ENCODE measurements at places on chromosomes 2 and 18.
A peak's percentile ranks its signal among the peaks of the same experiment; 100 is the strongest.

DNA sequence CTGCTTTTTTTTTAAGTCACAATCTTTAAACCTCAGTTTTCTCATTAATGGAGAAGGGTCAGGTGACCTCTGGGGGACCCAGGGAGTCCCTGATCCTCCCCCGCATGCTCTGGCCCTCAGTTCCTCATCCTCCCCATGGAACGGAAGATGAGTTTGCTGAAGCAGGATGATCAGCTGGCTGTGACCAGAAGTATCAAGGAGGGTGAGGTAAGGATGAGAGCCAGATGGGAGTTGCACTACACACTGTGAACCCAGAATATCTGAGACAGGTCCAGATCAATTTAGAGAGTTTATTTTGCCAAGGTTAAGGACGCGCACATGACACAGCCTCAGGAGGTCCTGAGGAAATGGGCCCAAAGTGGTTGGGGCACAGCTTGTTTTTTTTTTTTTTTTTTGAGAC is 3.8 kb downstream of the CATIP start:
- no peak for DNase-seq

- DNase-seq, result no peak
Measured at GRCh38 chr2:66815886-66816285, 381.0 kb downstream of the MEIS1 start.

DNA sequence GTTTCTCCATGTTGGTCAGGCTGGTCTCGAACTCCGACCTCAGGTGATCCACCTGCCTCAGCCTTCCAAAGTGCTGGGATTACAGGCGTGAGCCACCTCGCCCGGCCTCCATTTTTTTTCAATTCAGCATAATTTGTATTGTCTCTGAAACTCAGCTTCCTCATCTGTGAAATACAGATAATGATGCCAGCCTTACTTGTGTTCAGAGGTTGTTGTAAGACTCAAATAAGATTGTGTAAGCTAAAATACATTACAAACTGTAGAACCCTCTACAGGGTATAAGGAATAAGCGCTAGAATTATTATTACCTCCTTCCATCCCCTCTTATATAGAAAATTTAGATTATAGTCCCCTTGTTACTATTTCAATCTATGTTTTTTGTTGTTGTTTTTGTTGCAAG is 24.8 kb upstream of the STARD7 start:
- DNase-seq, result no peak

- no peak for DNase-seq
Measured at GRCh38 chr2:175619179-175620045, 382.7 kb downstream of the LNPK start.

DNA sequence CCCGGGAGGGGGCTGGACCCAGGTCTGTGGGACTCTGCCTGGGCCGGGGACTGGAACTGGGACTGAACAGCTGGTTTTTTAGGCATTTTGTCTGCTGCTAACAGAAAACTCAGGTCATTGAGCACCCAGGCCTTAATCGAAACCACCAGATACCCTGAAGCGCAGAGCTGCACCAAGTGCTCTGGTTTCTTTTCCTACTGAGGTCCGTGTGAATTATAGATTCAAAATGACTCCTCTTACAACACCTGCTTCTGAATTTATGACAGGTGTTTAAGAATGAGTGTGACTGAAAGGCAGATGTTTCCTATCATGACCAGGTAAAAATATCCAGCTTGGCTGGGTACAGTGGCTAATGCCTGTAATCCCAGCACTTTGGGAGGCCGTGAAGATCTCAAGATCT is 47.8 kb downstream of the TRAPPC12 start:
- DNase-seq, result no peak

- DNase-seq, result no peak
Measured at GRCh38 chr18:23260926-23261590, 125.8 kb downstream of the CABLES1 start.

DNA sequence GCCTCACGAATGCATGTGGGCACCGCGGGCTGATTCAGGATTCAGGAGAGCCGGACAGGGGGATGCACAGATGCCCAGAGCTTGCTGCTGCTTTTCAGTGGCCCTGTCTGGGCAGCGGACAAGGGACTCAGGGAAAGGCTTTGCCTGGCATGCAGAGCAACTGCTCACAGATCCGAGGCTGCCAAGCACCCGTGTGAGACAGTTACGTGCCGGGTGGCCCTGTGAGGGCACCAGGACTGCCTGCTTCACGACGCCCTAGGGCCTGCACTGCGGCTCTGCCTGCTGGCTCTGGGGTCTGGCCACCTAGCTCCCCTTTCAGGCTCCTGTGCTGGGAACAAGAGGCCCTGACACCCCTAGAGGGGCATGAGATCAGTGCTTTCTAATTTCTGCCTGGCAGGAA is 221.4 kb upstream of the PXDN start:
- no peak for DNase-seq

GRCh38 chr18:62105376-62105775 is 81.5 kb downstream of the PIGN start:
- no peak for DNase-seq

GRCh38 chr2:190882856-190883582 is 2.4 kb downstream of the GLS start:
- no peak for DNase-seq

DNA sequence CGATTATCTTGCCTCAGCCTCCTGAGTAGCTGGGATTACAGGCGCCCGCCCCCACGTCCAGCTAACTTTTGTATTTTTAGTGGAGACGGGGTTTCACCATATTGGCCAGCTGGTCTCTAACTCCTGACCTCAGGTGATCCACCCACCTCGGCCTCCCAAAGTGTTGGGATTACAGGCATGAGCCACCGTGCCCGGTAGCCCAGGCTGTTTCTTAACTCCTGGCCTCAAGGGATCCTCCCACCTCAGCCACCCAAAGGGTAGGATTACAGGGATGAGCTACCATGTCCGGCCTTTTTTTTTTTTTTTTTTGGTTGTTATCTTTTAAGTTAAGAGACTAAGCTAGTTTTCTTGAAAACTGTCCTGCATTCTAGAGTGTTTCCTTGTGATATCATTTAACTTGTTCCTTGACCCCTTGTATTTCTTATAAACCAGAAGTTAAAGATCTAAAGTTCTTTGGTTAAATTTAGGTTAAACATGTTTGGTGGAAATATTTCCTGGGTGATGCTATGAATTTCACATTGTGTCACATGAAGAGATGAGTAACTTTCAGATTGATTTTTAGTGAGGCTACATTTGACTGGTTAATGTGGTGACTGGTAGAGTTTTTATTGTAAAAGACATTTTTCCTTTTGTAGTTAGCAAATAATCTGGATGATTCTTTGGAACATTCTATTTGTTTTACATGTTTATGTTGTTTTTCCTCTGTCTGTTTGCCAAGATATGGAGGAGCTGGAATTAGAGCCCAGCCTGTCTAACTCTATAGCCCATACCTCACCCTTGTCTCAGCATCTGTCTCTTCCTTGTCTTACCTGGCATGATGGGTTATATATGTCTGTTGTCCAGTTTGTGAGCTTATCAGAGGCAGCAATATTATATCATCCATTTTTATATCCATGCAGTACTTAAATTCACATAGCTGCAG is 5.2 kb downstream of the NCAPH start:
- DNase-seq, result no peak

DNA sequence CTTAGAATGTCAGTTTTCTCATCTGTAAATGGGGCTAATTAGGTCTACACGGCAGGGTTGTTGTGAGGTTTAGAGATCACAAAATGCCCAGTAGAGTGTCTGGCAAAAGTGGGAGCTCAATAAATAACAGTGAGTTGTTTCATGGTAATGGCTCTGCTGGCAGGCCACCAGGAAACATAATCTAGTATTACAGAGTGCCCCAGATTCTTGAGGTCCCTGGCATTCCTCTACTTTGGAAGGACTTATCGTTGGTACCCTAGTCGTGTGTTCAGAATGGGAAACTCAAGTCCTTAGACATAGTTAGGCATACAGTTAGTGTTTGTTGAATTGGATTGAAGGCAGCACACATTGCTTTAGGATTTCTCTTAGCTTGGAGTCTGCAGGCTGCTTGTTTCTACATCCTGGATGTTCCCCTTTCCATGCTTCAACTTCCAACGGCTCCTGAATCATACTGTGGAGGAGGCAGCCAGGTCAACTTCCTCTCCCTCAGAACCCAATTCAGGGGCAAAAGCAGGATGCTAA is 161.5 kb upstream of the FOSL2 start:
- DNase-seq, result no peak

- no peak for DNase-seq
Measured at GRCh38 chr2:101517758-101518271, 42.9 kb upstream of the RFX8 start.

GRCh38 chr18:53567929-53568574 is 656.4 kb downstream of the MBD2 start:
- no peak for DNase-seq

DNA sequence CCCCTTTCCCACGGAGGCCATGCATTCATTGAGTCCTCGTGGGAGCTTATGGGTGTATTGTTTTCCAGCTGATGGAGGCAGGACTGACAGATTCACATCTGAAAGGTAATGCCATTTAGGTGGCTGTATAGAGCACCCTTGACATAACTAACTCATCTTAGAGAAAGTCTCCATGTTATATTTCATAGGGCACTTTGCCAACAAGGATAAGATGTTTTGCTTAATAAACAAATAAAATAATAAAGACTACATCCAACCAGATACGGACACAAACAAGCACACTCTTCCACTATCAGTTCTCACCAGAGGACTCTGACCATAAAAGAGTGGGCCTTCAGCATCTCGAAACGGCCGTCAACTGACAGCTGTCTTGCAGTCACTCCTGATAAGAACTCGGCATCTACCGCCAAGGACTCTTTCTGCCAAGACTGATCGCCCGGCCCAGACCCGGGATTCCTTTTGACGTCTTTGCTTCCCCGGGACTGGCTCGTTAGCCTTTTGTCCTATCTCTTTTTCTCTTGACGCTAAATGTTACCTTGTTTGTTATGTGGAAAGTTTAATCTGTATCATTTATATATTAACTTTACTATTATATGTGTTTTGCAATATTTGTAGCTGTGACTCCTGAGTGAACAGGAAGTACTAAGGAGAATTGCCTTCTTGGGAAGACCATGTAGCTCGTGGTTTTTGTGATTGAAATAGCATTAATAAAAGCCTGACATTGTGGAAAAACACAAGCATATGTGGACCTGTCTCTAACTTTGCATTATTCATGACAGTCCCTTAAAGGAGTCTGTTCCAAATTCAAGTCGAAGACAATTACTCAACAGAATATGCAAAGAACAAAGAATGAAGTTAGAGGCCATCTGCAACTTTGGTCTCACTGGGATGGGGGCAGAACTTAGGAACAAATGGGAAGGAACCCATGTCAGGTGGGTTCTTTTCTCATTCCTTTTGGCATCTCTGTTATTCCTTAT is 195.1 kb downstream of the LPIN1 start:
- no peak for DNase-seq

DNA sequence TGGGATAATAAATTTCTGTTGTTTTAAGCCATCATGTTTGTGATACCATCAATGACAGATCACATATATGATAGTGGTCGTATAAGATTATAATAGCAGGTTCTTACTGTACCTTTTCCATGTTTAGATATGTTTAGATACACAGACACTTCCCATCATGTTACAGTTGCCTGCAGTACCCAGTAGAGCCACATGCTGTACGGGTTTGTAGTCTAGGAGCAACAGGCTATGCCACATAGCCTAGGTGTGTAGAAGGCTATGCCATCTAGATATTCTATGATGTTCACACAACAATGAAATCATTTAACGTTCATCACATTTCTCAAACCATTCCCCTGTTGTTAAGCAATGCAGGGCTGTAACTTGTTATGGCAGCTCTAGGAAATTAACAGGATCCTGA is 132.9 kb upstream of the SH3BP4 start:
- DNase-seq, result no peak

DNA sequence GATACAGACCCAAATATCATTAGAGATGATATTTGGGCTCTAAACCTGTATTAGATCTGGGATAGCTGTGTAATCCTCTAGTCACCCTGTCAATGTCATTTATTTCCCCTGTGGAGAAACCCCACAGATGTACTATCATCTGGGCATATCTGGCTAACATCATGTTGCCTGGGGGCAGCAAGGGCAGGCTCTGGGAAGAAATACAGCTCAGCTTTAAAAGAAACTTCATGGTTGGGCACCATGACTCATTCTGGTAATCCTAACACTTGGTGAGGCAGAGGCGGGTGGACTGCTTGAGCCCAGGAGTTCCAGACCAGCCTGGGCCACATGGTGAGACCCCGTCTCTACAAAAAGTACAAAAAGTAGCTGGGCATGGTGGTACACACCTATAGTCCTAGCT is 282.5 kb downstream of the SLC8A1 start:
- DNase-seq, result no peak

- DNase-seq, result no peak
Measured at GRCh38 chr2:4278392-4278791, 575.0 kb downstream of the DCDC2C start.

DNA sequence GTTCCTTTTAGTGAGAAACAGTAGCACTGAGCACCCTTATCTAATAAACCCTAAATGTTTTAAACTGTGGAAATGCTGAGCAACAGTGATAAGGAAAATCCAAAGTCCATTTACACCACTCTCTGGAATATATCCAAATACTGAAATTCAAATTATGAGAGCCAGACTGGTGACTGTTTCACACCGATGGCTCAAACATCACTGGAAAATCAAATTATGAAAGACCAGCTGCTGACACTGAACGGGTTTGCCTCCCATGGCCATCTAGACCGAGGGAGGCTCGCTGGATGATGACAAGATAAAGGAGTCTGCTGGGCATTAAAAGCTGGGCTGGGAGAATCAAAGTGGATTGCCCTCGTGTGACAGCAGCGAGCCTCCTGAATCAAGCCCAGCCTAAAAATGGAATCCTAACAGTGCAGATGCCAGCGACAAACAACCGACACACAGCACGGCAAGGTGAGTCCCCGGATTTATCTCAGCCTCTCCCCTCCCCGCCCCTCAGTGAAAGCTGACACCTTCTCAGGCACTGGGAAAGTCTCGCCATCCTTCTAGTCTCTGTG is 30.3 kb downstream of the SERPINE2 start:
- no peak for DNase-seq

DNA sequence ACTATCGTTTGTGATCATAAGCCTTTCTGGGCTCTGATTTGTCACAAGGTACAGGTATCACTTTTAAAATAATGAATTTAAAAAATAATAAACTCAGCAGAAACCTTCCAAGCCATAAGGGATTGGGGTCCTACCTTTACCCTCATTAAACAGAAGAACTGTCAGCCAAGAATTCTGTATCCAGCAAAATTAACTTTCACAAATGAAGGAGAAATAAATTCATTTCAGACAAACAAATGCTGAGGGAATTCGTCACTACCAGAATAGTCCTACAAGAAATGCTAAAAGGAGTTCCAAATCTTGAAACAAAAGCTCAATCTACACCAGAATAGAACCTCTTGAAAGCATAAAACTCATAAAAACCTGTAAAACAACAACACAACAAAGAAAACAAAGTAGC is 25.7 kb downstream of the L3MBTL4 start:
- no peak for DNase-seq

DNA sequence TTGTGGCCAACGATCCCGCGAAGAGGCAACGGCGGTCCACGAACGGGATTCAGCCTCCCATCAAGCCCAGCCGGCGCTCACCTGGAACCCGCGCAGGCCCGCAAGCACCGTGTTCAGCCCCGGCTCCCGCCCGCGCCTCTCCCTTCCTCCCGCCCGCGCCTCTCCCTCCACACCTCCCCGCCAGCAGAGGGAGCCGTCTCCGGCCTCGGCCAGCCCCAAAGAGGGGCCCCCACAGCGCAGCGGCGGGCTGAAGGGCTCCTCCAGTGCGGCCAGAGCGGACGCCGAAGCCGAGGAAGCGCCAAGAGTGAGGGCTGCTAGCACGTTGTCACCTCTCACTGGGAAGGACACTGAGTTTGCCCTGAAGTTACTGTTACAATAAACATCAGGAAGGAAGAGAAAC is 55.3 kb upstream of the LAPTM4A start:
- peak; percentile 61 for DNase-seq

Measured in stimulated activated CD8-positive, alpha-beta memory T cell treated with anti-CD3 and anti-CD28 coated beads, Interleukin-4, amount 100 ng/mL, for 48 hours (primary cell).